Mesenteric fat pad (tissue), 1 donor: ENCODE measurements at places on chromosomes 11 and 22. TPM values are rescaled to one million over a fixed set of nuclear protein-coding genes. Genes with fewer than 3 reads are reported as not detected.

The CDCA5 gene
- 1.2 TPM for total RNA-seq

The TEX12 gene
- total RNA-seq = not detected

The NLRX1 gene
- total RNA-seq = 16.3 TPM

DNA sequence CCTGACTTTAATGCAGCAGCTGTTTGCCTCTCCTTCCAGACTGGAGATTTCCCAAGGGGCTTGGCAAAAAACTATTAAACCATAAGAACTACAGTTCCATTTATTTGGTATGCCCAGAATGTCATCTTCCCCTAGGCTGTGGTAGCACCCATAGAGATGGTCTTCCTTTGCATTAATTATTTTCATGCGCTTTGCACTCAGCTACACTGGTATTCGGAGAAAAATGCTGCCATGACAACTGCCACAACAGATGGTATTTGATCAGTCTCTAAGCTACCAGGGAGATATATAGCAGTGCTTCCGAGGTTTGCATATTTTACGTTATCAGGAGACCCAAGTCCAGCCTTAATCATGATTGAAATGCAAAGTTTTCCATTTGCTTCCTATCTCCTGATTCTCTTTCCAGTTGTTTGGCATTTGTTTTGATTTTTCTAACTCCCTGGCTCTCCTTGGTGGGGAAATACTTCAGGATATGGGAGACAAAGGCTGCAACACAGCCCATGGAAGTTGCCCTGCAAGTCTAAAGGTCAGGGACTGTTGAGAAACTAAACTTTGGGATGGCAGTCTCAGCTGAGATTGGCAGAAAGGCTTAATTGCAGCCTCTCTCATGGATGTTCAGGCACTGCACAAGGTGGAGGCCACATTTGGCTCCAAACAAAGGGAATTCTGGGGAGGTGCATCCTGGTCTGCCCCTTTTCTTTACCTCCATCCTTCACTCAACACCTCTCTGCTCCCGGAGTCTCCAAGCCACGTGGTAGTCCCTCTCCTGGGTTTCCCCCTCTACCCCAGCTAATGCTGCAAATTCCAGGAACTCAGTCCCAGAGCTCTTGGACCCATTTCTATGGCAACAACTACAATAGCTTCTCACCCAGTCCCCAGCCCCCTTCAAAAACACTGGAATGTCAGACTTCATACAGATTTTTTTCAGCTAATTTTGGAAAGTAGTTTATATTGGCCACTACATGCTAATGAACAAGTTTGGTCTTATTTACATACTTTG lies 151.8 kb downstream of the NAV2 start:
- no peak for DNase-seq

The C1QTNF4 gene
- 1.1 TPM for total RNA-seq

DNA sequence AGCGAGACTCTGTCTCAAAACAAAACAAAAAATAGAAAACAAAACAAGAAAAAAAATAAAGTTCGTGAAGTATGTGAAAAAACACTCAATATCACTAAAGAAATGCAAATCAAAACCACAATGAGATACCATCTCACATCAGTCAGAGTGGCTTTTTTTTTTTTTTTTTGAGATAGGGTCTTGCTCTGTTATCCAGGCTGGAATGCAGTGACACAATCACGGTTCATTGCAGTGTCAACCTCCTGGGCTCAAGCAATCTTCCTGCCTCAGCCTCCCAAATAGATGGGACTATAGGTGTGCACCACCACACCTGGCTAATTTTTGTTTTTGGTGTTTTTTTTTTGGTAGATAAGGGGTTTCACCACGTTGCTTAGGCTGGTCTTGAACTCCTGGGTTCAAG lies 37.5 kb downstream of the ATG16L2 start:
- no peak for DNase-seq

- no peak for DNase-seq
These were observed 32.6 kb upstream of the KCNQ1OT1 start for GRCh38 chr11:2732261-2732939.

The SPTBN2 gene
- 8.3 TPM for total RNA-seq

DNA sequence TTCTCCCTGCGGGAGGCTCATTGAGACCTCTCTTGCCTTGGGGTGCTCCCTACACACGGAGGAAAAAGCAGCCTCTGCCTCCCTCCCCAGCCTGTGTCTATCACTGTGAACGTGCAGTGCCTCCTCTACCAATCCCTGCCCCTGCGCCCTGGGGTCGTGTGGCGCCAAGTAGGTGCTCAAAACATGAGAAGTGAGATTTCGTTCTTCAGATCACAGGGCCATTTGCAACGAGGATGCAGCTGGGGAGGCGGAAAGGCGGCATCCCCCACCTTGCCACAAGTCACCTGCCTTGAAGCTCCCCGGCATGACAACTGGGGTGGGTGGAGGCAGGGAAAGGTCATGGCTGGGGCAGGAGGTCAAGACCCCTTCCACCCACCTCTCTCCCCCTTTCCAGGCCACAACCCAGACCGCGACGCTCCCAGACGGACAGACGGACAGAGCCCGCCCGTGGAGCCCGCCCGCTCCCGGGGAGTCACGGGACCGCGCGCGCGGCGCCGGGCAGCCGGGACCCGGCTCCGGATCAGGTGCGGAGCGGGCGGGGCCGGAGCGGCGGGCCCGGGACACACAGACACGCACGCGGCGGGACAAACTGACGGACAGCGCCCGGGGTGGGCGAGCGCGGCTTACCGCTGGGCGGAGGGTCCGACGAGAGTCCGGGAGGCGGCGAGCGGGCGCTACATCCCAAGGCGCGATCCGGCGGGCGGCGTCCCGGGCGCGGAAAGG lies 485 bp downstream of the KCNJ4 start:
- DNase-seq = no peak

- DNase-seq = no peak
These were observed 63.3 kb upstream of the PHF21B start for GRCh38 chr22:45073064-45073463.

The BATF2 gene
- 2.1 TPM for total RNA-seq

The FOLR3 gene
- total RNA-seq = 18.4 TPM

DNA sequence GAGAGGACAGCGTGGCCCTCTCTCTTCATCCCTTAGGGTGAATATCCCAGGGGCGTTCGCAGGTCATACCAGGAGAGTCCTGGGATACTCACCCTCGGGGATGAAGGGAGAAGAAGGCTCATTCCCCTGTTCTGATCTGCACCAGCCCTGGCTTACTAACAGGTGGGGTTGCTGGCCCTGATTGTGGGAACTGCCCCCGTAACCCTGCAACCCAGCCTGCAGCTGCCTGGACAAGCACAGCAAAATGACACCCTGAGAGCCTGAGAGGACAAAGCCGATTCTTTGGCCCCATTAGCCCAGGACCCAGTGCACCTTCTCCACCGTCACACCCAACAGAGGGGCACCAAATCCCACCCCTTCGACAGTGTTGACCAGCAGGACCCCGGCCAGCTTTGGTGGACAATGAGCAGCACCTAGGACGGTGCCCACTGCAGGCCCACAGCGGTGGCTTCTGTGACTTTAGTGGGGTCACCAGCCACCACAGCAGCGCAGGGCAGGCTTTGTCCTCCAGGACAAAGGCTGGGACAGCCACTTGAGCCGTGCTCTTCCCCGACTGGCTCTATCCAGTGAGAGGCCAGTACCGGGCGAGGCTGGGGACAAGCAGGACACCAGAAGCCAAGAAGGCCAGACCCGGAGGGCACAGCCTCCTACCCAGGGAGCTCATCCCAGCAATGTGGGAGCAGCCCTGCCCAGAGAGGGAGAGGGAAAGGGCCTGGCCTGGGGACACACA lies 98.5 kb upstream of the RTL6 start:
- no peak for DNase-seq

DNA sequence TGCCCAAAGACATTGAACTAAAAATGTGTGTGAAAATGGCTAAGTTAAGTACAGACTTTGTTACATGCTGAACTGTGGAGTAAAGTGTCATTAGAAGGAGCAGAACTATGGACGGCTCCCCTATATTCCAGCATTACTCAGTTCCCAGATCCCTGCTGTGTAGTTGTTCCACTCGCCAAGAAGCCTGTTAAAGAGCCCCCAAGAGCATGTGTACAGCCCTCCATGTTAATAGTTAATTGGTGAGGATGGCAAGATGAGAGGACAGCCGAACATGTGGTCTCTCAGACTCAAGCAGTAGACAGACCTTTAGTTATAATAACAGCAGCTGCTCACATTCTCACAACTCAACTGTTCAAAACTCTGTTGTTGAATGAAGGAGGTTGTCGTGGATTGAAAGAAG lies 127.4 kb downstream of the ELP4 start:
- no peak for DNase-seq

DNA sequence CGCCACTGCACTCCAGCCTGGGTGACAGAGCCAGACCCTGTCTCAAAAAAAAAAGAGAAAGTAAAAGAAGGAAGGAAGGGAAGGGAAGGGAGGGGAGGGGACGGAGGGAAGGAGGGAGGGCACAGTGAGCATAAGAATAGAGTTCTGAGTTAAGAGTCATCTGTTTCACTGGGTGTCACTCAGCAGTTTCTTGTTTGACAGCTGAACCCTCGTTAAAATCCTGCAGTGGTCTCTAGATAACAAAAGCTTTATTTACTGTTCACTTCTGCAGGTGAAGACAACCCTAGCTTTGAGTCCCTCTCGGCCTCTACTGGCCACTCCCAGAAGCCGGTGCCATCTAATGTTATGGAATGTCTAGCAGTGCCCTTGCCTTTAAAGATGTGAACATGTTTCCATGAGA lies 71.2 kb downstream of the CLPB start:
- DNase-seq = no peak
